Transverse colon (tissue), 4 donors: ENCODE measurements at places on chromosomes 3 and 15. TPM values are rescaled to one million over a fixed set of nuclear protein-coding genes. Genes with fewer than 3 reads are reported as not detected.

- no peak for DNase-seq
Measured at GRCh38 chr3:187398955-187399354, 30.8 kb downstream of the RTP4 start.

DNA sequence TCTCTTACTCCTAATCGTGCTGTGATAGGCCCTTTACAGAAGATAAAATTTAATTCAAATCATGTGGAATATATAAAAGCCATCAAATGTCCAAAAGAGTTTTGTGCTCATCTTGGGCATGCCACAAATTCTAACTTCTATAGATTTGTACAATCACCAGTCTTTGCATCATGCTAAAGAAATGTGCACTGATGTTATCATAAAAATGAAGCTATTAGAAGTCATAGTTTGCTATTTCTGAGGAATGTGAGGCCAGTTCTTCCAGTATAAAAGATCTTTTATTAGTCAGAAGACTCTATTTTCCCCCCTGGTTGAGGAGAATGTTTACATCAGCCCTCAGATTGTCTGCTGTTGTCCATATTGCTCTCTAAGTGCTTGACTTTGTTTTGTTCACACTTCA lies 2.1 kb upstream of the ANXA2 start:
- no peak for DNase-seq

The CHDH gene
- total RNA-seq = 68.9 TPM

GRCh38 chr3:104005815-104006214 lies 1360.9 kb upstream of the ALCAM start:
- no peak for DNase-seq

The TIMP4 gene
- total RNA-seq = 7.8 TPM

DNA sequence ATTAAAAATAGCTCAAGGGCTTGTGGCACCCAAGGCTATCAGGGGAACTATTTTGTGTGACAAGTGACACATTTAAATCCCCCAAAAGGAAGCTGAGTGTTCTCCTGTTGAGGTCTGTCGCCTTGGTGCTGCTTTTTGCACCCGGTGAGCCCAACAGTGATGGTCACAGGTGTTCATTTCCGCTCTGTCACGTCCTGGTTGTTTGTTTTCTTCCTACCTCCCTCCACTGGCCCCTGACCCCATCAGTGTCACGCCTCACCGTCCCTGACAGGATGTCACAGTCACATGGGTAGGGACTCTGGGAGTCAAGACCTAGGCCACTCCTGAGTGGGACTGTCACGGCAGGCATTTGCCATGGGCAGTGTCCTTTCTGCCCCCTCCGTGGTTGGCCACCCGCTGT lies 11.2 kb downstream of the SLCO3A1 start:
- DNase-seq = no peak
